ENCODE measurements at places on chromosomes 7 and 10.

DNA sequence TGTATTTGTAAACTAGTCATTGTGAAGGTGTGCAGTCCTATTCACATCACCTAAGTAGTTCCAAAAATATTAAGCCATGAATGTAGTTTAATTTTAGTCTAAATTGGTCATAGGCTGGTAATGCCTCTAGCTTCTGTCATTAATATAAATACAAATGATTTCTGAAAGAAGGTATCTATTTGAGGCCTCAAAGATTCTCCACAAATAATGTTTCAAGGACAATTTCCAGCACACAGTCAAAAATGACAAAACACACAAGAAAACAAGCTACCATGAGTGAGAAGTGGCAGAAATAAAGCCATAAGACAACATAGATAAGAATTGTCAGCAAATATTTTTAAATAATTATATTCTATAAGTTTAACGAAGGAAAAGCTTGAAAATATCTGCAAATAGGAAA lies 66.7 kb upstream of the PDK4 start:
- DNase-seq = no peak

DNA sequence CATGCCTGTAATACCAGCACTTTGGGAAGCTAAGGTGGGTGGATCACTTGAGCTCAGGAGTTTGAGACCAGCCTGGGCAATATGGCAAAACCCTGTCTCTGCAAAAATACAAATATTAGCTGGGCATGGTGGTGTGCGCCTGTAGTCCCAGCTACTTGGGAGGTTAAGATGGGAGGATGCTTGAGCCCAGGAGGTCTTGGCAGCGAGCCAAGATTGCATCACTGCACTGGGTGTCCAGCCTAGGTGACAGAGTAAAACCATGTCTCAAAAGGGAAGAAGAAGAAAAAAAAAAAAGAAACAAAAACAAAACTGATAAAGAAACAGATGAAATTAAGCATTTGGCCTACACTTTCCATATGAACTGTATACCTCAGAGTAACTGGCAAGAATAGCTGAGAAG lies 319.2 kb downstream of the PARD3 start:
- DNase-seq = no peak

DNA sequence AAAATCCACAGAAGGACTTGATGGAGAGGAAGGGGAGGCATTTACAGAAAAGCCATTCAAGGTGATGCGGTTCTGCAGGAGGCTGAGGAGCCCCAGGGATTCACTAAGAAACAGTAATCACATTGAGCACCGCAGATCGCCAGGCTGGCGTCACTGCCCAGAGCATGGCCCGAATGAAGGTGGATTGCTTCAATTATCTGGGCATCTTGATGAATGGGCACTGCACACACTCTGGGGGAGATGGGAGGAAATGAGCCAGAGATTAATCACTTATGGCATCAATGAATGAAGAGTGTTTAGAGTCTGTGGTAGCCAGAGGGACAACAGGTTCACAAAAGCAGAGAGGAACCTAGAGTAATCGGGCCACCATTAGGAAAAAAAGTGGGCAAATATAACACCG lies 292.1 kb downstream of the ZEB1 start:
- no peak for DNase-seq

- DNase-seq = no peak
These were observed 7.6 kb upstream of the ADO start for GRCh38 chr10:62796896-62797295.

- no peak for DNase-seq
These were observed 20.4 kb downstream of the INTS1 start for GRCh38 chr7:1483536-1484505.

DNA sequence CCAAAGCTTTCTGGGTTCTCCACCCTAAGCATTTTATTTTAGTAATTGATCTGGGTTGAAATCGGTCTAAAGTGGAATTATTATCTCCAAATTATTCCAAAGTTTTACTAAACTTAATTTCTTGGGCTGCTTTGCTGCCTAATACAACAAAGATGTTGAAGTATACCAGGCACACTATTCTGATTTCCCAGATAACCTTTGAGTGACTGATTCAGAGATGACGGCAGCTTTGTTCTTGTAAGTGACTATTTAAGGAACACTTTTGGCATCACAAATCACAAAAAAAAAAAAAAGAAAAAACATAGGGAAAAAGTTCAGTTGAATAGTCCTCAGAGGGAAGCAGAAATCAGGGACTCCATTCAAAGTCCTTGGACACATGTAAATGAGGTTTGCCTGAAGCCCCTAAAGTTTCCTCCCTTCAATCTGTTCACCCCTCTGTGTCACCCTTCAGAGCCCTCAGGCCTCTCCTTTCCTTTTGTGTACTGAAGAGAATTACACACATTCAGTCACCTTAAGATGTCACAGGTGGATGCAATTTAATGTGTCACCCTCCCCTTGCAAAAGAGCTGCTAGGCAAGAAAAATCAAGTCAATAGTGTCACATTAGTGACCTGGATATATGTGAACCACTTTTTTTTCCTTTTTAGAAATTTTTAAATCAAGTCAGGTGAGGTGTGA lies 81.5 kb downstream of the RTKN2 start:
- DNase-seq = no peak

GRCh38 chr7:146115548-146115850 lies 1.1 kb upstream of the CNTNAP2 start:
- DNase-seq = no peak

DNA sequence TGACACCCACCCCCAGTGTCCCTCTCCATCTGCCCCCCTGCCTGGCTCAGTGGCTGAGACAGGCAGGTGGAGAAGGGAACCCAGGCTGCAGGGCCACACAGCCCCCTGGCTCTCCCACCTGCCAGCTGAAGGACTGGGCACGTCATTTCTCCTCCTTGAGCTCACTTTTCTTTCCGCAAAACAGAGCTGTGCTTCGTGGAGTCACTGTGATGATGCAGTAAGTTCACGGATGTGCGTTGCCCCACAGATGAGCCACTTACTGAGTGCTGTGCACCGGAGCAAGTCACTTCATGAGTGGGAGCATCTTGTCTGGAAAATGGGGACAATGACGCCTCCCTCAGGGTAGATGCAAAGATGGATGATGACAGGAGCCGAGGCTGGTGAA lies 2.7 kb downstream of the OPN4 start:
- DNase-seq = no peak

DNA sequence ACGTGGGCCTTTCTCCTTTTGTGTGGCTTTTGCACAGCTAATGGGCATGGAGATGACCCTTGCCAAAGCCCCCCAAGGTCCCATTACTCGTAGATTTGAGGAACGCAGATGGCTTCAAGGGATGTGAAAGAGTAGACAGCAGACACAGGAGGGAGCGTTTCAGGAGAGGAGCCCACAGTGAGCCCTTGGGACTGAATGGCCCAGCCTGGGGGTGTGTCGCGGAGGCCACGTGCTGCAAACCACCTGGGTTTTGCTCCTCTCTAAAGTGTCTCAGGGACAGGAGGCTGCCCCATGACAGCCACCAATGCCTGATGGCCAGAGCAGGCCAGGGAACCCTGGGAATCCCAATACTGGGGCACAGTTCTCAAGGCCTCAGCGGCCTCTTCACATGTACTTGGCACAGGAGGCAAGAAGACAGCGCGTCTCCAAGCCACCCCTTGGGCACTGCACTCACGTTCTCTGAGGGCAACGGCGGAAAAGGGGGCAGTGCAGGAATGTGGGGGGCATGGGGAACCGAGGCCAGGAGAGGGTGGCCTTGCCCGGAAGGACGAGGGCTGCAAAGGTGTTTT lies 185.2 kb downstream of the WDR37 start:
- no peak for DNase-seq

- DNase-seq = no peak
These were observed 56.5 kb upstream of the PFKFB3 start for GRCh38 chr10:6146013-6146785.

GRCh38 chr10:11865561-11865960 lies 42.4 kb downstream of the PROSER2 start:
- no peak for DNase-seq
